ENCODE measurements at places on chromosomes 2 and 18.

- DNase-seq: no peak
Measured at GRCh38 chr18:37565101-37565976, at the start of gene CELF4. Gene CELF4 (minus strand): TSS chr18:37565798.

DNA sequence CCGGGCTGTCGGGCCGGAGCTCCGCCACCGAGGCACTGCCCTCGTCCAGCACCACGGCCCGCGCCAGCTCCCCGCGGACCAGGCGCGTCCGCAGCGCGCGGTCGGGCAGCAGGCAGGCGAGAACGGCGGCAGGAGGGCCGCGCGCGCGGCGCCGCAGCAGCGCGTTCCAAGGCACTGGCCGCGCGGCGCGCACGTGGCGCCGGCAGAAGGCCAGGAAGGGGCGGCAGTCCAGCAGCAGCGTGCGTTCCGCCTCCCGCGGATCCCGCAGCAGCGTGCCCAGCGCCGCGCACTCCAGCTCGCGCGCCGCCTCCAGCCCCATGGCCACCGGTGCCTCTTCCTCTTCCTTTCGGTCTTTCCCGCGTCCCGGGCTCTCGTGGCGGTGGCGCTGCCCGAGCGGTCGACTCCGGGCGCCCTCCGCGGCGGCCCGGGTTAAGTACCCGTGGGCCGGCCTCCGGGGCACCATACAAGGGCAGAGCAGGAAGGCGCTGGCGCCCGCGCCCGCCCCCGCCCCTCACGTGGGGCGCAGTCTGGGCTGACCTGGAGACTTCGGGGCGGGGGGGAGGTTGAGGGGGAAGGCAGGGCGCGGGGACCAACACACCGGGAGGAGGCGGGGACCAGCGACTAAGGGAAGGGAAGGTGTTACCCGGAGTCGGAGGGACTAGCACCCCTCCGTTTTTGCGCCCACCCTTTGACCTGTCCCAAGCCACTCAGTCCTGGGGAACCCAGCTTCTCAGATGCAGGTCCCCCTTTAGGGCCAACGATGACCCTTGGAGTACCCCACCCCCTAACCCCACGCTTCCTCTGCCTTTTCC, at the start of gene DUSP2:
Gene DUSP2, minus strand, starts transcription at position 405 of the 812 bp plus-strand sequence. Its CDS starts 86 bp downstream, at position 319.
- peak; percentile 39 for DNase-seq

- DNase-seq: no peak
Measured at GRCh38 chr2:212595036-212595654, 56.5 kb upstream of the ERBB4 start.

DNA sequence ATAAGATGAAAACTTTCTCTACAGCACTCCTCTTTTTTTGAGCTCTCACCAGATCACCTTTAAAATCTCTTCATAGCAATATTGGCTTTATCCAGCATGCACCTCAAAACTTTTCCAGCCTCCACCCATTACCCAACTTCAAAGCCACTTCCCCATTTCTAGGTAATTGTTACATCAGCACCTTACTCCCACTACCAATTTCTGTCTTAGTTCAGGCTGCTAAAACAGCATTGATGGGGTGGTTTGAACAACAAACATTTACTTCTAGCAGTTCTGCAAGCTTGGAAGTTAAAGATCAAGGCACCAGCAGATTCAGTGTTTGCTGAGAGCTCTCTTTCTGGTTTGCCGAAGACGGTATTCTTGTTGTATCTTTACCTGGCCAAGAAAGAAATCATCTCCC, 114.0 kb upstream of the SLC39A10 start:
- DNase-seq: no peak

DNA sequence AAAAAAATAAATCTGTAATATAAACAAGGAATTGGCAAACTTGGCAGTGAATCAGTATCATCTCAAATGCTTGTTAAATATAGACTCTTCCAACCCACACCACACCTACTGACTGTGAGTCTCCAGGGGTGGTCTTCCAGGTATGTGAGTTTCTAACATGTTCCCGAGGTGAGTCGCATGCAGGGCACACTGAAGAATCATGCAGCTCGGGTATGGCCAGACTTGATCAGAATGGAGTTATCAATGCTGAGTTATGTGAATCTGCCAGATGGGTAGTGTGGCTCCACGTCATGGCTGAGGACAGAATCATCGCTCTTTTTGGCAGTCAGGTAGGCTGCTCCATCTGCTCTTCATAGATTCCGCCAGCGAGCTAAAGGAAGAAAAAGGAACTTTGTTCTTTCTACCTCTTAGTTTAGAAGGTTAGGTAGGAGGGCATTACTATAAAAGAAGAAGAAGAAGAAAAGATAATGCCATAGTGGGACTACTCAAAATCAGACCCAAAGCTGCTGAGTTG, 1279.7 kb upstream of the ZEB2 start:
- DNase-seq: no peak

All from substantia nigra (tissue), 51 donors.